ENCODE measurements at places on chromosomes 7 and 10.

DNA sequence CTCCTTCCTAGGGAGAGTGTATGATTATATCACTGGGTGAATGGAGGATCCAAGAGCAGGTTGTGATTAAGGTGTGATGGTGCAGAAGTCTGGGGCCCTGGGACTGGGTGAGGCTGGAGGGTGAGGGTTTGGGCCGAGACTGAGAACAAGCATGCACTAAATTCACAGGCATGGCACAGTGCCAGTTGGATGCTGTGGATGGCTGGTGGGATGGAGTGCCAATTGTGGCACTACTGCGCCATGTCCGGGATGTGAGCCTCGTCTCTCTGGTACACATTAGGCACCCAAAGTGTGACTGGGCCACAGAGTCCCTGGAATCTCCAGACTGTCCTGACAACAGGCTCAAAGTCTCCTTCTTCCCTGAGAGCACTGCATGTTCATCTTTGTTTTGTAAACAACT is 208.1 kb downstream of the EMX2 start:
- DNase-seq: no peak

DNA sequence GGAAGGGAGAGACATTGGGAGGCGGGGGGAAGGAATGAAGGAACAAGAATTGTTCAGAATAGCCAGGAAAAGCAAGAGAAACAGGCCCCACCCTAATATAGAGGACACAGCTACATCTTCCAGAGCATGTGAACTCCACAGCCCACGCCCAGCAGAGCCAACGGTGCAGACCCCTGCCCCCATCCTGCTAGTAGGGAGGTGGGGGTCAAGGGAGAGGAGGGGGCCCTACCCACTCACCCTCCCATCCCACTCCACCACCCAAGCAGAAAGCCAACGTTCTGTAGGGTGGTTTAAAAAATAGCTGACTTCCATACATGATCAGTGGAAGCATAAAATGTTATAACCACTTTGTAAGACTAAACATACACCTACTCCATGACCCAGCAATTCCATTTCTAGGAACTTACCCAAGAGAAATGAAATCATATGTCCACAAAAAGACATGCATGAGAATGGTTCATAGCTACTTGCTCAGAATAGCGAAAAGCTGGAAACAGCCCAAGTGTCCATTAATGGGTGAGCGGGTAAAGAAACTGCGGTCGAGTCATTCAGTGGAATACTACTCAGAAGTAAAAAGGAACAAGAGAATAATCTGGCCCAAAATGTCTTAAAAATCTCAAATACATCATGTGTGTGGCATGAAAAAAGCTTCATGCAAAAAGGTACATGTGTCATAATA is 31.8 kb downstream of the CTBP2 start:
- DNase-seq: no peak

GRCh38 chr10:72796042-72796441 is 97.5 kb upstream of the OIT3 start:
- DNase-seq: no peak

DNA sequence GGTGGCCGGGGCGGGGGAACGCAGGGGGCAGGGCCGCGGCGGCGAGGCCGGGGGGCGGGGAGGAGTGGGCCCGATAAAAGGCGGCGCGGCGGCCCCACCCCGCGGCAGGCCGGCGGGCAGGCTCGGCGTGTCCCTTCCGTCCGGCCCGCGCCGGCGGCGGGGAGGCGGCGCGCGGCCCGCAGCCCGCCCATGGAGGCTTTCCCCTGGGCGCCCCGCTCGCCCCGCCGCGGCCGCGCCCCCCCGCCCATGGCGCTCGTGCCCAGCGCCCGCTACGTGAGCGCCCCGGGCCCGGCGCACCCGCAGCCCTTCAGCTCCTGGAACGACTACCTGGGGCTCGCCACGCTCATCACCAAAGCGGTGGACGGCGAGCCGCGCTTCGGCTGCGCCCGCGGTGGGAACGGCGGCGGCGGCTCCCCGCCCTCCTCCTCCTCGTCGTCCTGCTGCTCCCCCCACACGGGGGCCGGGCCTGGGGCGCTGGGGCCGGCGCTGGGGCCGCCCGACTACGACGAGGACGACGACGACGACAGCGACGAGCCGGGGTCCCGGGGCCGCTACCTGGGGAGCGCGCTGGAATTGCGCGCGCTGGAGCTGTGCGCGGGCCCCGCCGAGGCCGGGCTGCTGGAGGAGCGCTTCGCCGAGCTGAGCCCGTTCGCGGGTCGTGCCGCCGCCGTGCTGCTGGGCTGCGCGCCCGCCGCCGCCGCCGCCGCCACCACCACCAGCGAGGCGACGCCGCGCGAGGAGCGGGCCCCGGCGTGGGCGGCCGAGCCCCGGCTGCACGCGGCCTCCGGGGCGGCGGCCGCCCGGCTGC is at the start of gene NANOS1:
TSS of gene NANOS1 (plus strand) at position 102 of the 808 bp plus-strand sequence. CDS start at position 190, 88 bp downstream.
- DNase-seq: peak; percentile 37

- peak; percentile 72 for DNase-seq
These were observed 57.8 kb upstream of the PCGF5 start for GRCh38 chr10:91162495-91163268.

- no peak for DNase-seq
These were observed 40.5 kb downstream of the ITIH5 start for GRCh38 chr10:7626283-7626682.

GRCh38 chr7:34662058-34662708 is 4.2 kb downstream of the NPSR1 start:
- DNase-seq: no peak

DNA sequence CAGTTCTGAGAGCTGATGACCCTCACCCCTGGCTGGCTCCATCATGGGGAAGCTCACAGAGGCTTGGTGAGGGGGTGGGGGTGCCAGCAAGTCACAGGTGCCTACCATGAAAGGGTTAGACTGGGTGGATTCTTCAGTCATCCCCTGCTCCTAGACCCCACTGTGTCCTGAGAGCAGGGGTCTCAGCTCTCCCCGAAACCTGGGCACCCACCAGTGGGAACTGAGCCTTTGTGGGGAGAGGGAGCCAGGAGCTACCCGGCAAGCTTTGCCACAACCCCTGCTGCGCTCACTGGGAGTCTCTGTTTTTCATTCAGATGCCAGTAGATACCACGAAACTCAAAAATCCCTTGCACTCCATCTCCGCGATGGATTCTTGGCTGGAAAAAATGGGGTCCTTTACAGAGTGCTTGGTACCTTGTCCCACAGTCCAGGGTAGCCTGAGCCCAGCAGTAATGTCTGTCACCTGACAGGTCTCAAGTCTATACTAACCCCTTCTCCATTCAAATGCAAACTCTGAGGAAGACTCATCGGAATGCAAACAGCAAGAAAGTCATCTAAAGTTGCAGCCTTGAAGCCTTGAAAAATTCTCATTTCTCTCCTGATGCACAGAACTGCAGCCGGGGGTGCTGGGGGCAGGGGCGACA is 48.9 kb upstream of the ENO4 start:
- no peak for DNase-seq

DNA sequence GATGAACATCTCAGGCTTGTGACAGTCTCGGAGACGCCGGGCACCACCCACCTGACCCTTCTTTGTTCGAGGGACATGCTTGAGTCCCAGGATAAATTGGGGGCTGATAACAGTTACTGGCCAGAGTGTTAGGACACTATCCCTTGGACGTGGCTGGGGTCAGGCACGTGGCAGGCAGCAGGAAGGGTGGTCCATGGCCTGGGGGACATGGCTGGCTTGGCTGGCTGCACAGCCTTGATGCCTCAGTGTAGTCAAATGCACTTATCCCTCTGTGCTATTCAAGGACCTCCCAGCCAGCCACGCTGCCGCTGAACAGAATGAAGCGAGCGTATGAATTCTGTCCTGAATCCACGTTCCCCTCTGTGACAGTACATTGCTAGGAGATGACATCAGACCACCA is 662.0 kb upstream of the FOXK1 start:
- no peak for DNase-seq

DNA sequence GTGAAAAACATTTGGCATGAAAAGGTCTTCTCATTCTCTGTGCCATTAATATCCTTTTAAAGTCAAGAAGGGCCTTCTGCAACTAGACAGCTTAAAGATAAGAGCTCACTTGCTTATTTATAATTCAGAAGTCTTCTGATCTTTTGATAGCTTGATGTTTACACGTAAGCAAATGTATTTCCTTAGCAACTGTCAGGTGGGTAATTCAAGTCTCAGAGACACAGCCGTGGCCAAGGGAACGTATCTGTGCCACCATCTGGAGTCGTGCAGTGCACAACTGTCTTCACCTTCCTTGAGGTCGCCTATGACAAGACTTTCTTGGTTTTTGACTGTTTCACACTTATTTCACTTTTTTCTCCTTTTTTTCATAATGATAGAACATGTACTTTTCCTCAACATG is 4.0 kb upstream of the NEBL start:
- DNase-seq: no peak

DNA sequence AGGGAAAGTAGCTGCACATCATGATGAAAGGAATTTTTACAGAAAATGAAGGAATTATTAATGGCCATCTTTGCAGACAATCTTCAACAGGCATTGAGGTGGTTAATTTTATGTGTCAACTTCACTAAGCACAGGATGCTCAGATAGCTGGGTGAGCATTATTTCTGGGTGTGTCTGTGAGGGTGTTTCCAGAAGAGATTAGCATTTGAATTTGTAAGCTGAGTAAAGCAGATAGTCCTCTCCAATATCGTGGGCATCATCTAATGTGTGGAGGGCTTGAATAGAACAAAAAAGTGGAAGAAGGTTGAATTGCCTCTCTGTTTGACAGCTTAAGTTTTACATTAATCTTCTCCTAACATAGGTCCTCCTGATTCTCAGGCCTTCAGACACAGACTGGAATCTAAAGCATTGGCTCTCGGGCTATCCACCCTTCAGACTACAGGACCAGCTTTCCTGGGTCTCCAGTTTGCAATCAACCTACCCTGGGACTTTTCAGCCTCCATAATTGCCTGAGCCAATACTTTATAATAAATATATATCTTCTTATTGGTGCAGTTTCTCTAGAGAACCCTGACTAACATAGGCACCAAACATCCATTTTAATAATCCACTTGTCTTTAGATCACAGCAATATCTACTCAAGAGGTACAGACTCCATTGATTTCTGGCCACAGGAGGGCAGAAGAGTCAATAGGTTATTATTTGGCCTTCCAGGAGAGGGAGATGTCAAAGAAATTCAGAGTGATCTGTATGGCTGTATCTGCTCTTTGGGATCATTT is 10.5 kb upstream of the CRPPA start:
- DNase-seq: no peak

DNA sequence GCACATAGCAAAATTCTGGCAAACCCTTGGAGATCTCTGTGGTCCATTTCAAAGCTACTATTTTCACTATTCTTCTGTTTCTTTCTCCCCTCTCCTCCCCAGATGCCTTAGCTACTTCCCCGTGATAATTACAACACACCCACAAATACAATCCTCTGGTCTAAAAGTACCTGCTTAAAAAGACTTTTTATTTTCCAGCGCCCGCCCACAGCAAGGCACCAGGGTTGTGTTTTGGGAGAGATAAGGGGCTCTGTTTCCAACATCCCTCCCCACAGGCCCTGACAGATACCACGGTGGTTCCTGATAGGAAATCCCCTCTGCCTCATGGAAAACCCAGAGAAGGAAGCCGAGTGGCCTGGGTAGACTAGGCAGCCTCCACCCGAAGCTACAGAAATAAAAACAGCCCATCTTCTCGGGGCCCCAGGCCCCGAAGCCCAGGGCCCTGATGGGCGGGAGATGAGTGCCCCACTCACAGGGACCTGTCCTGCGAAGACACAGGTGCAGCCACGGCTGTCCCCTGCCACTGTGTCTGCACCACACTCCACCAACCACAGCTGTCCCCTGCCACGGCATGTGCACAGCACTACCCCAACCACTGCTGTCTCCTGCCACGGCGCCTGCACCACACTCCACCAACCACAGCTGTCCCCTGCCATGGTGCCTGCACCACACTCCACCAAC is 19.7 kb downstream of the CALML5 start:
- DNase-seq: no peak

GRCh38 chr10:132653721-132654120 is 116.1 kb downstream of the INPP5A start:
- DNase-seq: no peak

DNA sequence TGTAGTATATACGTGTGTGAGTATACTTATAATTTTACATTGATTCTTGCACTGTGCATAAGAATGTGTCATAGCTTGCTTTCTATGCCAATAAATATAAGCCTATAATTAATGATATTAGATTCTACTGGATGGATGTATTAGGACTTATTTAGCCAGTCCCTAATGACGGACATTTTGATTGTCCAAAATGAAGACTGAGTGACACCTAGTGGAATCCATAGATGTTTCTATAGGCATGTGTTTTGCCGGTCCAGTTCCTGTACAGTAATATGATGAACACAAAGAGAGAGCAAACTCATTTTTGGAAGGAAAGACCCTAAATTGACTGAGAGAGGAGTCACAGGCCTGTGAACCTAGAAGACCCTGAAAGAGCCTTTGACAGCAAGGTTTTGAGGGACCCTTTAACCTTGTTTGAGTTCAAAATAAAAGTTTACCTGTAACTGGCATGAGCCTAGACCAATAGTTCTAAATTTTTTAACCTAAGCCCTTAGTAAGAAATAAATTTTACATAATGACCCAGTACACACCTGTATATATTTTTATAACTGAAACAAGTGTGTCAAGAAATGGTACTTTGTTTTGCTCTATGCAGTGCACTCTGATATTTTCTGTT is 42.4 kb upstream of the AGBL3 start:
- no peak for DNase-seq

DNA sequence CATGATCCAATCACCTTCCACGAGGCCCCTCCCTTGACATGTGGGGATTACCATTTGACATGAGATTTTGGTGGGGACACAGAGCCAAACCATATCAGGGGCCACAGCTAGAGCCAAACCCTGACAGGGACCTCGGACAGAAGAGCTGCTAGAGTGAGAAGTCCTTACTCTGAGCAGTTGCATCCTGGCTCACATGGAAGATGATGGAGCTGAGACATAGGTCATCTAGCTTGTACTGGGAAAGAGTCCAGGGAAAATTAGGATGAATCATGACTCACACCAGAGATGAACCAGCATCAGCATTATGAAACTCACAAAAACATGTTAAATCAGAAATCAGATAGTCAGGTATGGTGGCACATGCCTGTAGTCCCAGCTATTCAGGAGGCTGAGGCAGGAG is 12.8 kb upstream of the FMC1 start:
- DNase-seq: no peak

DNA sequence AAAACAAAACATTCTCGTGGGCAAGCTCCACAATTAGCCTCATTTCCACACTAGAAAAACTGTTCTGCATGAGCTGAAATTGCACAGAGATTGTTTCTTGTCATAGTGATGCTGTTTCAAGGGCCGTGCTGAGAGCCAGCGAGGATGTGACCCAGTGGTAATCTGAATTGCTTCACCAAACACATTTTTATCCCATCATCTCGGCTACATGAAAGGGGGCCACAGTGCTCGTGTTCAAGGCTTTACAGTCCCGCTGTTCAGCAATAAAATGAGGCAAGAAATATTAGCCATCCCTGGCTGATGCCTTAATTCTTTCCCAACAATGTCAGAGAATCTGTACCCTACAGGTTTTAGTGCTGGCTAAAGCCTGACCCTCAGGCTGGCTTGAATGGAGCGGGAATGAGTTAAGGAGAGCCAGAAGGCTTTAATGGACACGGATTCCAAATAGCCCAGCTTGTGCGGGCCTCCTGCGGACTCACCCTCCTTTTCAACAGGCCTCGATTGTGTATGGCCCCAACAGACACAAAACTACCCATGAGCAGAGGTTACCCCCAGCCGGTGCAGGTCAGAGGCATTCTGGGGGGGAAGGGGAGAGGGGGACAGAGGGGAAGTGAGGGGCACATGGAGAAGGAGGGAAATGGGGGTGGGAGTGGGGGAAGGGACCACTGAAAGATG is 2.0 kb upstream of the GDF10 start:
- no peak for DNase-seq

- DNase-seq: no peak
These were observed 170.3 kb upstream of the MINDY3 start for GRCh38 chr10:16030562-16030961.

All from stimulated activated naive CD8-positive, alpha-beta T cell treated with anti-CD3 and anti-CD28 coated beads, Interleukin-15, Interleukin-2, amounts not matched to agents 100 U/mL and 50 U/mL, for 24 hours (primary cell).